Cortex of kidney (tissue), 1 donor: ENCODE measurements at places on chromosomes 6 and 20.

- no peak for DNase-seq
Measured at GRCh38 chr6:121236984-121237383, 97.3 kb downstream of the TBC1D32 start.

DNA sequence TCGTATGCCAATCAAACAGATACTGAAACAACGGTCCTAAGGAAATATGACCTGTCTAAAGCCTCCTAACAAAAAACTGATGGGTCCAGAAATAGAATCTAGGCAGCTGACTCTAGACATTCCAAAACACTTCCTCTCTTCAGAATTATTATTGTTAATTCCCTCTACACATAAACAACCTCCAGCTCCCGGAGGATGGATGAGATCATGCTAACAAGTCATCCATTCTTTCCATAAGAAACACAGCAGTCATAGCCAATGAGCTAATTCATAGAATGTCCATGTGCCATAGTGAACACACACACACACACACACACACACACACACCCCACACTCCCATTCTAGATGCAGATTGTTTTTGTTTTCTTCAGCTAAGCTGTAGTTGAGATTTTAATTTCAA is 44.3 kb downstream of the HDGFL1 start:
- DNase-seq = no peak

DNA sequence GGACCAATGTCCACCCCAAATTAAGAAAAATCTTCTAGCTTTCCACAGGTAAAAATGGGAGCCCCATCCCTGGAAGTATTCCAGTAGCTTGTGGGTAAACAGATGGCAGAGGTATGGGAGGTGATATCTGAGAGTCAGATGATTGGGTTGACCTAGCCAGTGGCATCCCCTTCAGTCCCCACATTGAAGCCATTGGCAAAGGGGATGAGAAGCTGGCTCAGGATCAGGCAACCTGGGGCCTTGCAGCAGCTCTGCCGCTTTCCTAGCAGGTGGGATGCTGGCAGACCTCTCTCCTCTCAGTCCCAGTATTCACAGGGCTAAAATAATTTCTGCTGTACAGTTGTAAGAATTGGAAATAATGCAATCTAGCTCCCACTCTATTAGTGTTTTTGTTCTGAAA is 108.9 kb upstream of the KCNG1 start:
- no peak for DNase-seq

DNA sequence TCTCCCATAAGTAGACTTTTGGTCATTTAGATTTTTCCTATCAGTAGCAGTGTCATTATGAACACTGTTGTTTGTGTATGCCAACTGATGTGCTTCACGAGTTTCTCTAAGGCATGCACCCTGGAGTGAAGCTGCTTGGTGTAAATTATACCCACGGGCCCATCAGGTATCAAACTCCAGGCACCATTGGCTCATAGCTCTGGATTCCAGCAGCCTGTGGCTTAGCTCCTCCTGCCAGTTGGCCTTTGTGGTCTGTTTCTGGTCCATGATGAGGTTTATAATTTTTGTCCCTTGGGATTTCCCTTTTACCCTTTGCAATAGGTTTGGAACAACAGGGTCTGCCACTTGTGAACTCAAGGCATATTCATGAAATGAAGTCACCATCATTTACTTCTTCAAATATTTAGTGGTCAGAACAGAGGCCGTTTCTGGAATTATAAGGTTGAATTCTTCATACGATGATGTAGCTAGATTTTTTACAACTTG is 350.5 kb downstream of the PRL start:
- no peak for DNase-seq

DNA sequence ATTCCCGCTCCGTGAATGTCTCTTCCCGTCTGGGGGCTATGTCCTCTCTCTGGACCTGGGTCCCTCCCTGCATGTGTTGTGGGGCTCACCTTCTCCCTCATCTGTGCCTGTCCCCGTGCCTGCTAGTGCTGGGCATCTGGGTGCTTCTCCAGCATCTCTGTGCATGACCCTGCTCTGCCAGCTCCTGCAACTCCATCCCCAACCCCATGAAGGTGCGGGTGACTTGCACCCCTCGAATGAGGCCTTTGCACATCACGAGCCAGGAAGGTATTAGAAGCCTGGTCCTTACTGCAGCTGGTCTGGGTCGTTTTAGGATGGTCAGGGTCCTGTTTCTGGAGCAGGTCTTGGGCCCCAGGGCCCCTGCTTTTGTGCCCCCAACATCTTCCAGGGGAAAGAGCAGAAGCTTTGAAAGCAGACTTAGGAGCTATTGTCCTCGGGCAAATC is 109.7 kb downstream of the AGPAT4 start:
- no peak for DNase-seq

GRCh38 chr6:150391890-150392289 is 23.1 kb downstream of the IYD start:
- DNase-seq = no peak
